ENCODE measurements at places on chromosomes 2 and 18.

GRCh38 chr2:165173215-165173614, 30.6 kb downstream of the SCN3A start:
- DNase-seq, result no peak

DNA sequence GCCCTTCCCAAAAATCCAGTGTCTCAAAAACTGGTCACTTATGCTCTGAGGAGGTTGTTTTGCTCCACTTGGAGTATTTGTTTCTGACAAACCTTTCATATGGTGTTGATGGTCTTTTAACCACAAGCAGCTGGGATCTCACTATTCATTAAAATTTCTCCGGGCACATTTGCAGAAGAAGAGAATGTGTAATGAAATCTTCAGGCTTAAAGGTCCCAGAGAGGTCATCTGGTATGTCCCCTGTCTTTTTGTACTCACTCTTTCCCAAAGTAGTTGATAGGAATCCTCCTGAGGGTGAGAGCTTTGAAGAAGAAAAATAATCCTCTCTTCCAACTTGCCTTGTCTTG, 430.8 kb downstream of the SETBP1 start:
- DNase-seq, result no peak

DNA sequence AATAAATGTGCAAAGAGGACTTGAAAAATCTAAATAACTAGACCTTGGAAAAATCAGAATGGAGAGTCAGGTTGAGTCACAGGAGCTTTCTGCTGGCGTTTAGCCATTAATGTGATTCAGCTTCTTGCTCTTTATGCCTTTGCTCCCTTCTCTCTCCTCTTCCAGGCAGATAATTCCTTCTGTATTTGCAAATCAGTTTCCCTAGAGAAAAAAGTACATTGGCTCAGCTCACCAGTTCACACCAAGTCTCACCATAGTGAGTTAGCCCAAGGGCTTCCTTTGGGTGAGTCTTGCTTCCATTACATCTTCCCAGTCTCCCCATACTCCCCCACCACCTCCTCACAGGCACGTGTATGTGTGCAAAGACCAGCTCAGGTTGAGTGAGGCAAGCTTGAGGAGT, 73.6 kb downstream of the CYBRD1 start:
- no peak for DNase-seq

GRCh38 chr2:55282110-55282917, 13.3 kb upstream of the MTIF2 start:
- peak; percentile 89 for DNase-seq

All from CD4-positive, alpha-beta T cell treated with Interleukin-15 for 1 hour (primary cell).